ENCODE measurements at places on chromosomes 6 and 20.
A peak's percentile ranks its signal among the peaks of the same experiment; 100 is the strongest.

DNA sequence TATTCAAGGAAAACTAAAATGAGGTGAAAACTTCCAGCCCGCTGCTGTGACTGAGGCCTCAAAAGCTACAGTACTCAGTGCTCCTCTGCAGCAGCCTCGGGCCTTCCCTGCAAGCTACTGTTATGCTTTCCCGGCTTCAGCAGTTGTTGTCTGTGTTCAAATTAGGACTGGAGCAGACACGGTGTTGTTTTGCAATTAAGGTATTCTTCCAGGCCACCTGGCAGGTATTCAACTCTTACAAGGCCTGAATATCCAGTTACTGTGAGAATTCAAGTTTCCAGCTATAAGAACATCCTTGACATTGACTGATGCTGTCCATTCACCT is 10.7 kb downstream of the TXNDC5 start:
- no peak for DNase-seq

- peak; percentile 42 for DNase-seq
These were observed 9.0 kb upstream of the GRM4 start for GRCh38 chr6:34154668-34155447.

- no peak for DNase-seq
These were observed 85.3 kb downstream of the ASXL1 start for GRCh38 chr20:32443386-32443974.

DNA sequence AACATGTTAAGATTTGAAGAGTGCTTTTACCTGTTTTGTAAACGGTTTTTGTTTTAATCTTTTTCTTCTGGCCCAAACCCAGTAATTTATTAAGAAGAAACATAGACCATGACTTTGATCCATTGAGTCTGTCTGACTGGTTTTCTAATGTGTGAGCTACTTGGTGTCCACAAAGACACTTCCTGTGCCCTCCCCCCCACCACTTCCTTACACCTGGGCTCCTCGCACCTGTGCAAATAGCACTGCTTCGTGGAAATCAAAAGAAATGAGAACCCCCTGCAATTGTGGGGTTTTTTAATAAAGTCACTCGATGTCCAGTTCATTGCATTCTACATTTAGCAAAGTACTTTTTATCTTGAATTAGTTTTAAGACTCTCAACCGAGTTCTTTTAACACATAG is 65.5 kb downstream of the SMOC2 start:
- DNase-seq = no peak

DNA sequence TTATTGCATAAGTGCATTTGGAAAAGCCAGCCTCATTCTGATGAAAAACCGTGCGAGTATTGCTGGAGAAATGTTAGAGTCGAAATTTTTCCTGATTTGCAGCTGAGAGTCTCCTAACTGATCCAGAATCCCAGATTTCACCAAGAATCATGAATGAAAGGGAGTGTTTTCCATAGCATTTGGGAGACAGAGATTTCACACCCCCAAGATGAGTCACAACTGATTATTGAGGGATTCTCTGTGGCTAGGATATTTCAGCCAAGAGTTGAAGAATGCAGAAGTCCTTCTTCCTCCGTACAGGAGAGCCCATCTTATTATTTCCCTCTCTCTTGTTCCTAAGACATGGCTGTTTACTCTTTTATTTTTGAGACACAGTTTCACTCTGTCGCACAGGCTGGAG is 82.2 kb upstream of the SALL4 start:
- DNase-seq = no peak

GRCh38 chr6:3226481-3227362 is 731 bp downstream of the TUBB2B start:
- no peak for DNase-seq

DNA sequence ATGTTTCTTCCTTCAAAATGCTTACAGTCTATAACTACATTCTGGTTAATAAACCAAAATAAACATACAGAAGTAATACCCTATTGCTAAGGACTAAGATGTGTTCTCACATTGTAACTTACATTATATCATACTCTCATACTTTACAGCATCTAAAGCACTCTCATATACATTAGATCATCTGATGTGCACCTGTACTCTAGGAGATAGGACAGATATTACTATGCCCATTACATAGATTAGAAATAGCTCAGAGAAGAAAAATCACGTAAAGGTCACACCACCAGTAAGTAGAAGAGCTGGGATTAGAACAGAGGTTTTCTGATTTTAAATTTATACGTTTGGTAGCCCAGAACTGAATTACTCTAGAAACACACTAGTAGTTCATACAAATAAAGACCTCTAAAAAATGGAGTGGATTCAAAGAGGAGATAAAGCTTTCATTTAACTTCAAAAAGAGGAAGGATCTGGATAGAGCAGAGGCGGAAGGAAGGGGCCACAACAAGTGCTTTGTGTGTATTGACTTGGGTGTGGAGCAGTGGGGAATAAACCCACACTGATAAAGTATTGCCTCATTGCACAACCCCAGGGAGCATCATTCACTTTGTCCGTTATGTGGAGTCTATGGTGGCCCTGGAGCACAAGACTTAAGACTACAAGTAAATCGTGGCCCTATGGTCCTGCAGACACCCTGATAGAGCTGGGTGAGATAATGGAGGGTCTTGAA is 30.9 kb downstream of the SLC2A12 start:
- no peak for DNase-seq

DNA sequence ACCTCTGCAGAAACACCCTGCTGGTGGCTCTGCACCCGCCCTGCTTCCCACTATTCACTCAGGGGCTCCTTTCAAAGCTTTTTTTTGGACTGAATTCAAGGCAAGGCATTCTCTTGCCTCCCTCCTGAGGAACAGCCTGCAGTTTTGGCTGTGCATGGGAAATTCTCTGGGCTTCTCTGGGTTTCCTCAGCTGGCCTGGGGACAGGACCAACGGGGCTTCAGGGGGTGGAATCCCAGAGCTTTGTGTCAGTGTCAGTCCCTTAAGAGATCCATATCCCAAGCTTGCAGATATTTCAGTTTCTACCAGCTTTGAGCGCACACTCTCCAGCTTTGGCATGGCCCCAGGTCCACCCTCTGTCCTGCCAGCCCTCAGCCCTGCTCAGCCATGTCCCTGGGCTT is 2.0 kb downstream of the SCRT2 start:
- DNase-seq = no peak
